ENCODE measurements at places on chromosomes 4 and X. TPM values are rescaled to one million over a fixed set of nuclear protein-coding genes. Genes with fewer than 3 reads are reported as not detected.

The KLHL5 gene
- total RNA-seq = 16.8 TPM

DNA sequence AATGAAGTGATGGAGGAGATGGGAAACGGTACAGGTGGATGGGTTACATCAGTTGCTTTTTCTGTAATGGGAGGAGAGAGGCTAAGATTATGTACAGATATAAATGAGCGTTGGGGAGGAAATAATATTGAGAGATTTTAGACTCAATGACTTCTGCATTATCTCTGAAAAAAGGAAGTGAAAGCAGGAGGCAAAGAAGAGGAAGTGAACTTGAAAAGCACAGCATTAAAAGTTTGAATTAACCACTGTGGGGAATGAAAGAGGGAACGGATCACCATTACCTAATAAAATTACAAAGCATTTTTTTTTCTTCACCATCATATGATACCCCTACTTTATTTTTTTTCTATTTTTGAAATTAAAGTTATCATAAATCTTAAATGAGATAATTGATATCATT, 1025.5 kb downstream of the RPA4 start:
- no peaks in the 10 kb centered on the region for H3K27me3 ChIP-seq
- peaks cover 6% of the 10 kb centered on the region for H3K36me3 ChIP-seq
- no peak for DNase-seq
- no peak overlapping the region for H3K27ac ChIP-seq
- no peak overlapping the region for H3K4me3 ChIP-seq
- no peaks in the 10 kb centered on the region for H3K4me1 ChIP-seq

DNA sequence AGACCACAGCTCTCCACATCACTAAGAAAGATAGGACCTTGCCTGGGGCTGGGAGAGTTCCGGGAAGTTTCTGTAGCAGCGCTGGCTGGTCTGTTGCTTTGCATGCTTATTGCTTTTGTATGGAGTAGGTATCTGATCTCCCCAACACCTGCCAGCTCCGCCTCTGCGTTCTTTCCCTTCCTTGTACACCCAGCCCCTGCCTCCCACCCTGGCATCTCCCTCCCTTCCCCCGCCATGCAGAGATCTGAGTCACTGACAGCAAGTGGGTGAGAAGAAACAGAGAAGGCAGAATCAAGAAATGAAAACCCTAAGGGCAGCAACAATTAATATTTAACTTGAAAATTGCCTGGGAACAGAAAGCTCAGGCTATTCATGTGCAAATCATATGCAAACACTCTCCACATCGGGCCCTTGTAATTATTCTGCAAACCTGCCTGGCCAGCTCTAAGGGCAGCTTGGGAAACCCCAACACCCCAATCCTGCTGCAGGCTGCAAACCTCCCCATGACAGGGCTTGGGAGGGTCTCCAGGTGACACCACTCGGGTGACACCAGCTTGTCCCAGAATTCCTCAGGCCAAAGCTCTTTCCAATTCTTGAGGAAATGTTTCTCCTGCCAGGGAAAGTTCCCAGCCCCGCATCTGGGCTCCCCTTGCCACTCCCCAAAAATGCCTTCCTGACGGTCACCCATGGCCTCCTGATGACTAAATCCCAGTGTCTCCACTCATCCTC, 257.2 kb downstream of the FBXW7 start:
- H3K27me3 ChIP-seq = no peaks in the 10 kb centered on the region
- peak; percentile 56 for DNase-seq
- no peak overlapping the region for H3K27ac ChIP-seq
- peaks cover 7% of the 10 kb centered on the region for H3K4me1 ChIP-seq
- H3K4me3 ChIP-seq = peak overlapping the region; percentile 37
- H3K36me3 ChIP-seq = no peaks in the 10 kb centered on the region

- DNase-seq = no peak
- no peaks in the 10 kb centered on the region for H3K4me1 ChIP-seq
- H3K27ac ChIP-seq = no peak overlapping the region
- H3K4me3 ChIP-seq = no peak overlapping the region
- H3K36me3 ChIP-seq = no peaks in the 10 kb centered on the region
- no peaks in the 10 kb centered on the region for H3K27me3 ChIP-seq
Measured at GRCh38 chr4:74529284-74530041, 84.5 kb downstream of the AREG start.

The RBM41 gene
- total RNA-seq = 19.4 TPM

GRCh38 chr4:156971676-156972378, at the start of gene PDGFC:
TSS of gene PDGFC (minus strand) at chr4:156971799. CDS start at chr4:156970903, 896 bp downstream.
- H3K4me3 ChIP-seq = peak within 1 kb of the TSS; percentile 74
- H3K27me3 ChIP-seq = peaks cover 2% of the 10 kb centered on the region
- peak; percentile 85 for DNase-seq
- no peak within 1 kb of the TSS for H3K27ac ChIP-seq
- H3K36me3 ChIP-seq = no peaks in the 10 kb centered on the region

DNA sequence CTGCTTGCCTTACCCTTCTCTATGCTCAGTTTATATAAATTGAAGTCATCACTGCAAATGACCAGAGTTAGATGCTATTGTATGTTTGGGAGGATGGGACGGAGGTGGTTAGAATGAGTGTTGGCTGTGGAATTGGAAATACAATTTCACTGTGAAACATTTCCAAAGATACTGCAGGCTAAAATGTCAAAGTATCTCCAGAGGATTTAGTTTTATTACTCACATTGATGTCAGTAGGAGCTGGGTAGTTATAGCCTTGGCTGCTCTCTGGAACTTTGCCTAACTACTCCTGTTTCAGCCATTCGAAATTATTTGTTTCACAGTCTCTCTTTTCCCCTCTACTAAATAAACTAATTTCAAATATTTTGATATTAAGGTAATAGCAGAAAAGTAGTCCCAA, 92.6 kb upstream of the PPP3CA start:
- DNase-seq = no peak
- no peaks in the 10 kb centered on the region for H3K27me3 ChIP-seq
- no peak overlapping the region for H3K4me3 ChIP-seq
- no peaks in the 10 kb centered on the region for H3K4me1 ChIP-seq

GRCh38 chr4:58368221-58368620, 1258.0 kb upstream of the IGFBP7 start:
- DNase-seq = no peak
- no peaks in the 10 kb centered on the region for H3K36me3 ChIP-seq
- no peak overlapping the region for H3K27ac ChIP-seq
- no peaks in the 10 kb centered on the region for H3K27me3 ChIP-seq
- no peak overlapping the region for H3K4me3 ChIP-seq

The GAGE2A gene
- not detected for total RNA-seq

The NWD2 gene
- not detected for total RNA-seq

The LONRF3 gene
- total RNA-seq = 0.33 TPM

GRCh38 chr4:147788791-147789190, 56.9 kb downstream of the ARHGAP10 start:
- H3K4me1 ChIP-seq = no peaks in the 10 kb centered on the region
- DNase-seq = no peak
- H3K36me3 ChIP-seq = no peaks in the 10 kb centered on the region
- H3K4me3 ChIP-seq = no peak overlapping the region

DNA sequence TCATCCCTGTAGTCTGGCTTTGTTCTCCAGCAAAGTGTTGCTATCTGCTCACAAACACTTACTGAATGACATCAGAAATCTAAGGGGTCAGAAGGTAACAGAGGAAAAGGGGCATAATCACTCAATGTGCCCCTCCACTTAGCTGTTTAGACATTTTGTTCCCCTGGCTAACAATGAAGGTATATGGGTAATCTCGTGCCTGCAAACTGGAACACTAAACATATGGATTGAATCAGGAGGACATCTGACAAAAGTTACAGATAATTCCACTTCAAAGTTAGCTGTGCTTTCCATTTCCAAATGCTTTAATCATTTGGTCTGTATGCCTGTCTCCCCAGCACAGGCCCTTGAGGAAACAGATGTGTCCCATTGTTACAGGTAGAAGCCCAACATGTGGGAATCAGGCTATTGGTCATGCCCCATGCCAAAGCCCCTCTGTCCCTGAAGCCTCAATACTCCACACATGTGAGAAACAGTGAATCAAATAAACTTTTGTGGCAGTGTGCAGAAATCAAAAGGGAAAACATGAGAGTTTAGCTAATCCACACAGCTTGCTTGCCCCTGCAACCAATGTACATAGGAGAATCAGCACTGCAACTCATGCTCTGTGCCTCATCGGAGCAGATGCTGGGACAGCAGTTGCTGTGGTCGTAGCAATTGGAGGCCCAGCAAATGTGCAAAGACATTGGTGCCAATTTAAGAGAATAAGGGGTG, 111.7 kb downstream of the RNF150 start:
- H3K27ac ChIP-seq = no peak overlapping the region
- no peak for DNase-seq
- no peaks in the 10 kb centered on the region for H3K27me3 ChIP-seq

DNA sequence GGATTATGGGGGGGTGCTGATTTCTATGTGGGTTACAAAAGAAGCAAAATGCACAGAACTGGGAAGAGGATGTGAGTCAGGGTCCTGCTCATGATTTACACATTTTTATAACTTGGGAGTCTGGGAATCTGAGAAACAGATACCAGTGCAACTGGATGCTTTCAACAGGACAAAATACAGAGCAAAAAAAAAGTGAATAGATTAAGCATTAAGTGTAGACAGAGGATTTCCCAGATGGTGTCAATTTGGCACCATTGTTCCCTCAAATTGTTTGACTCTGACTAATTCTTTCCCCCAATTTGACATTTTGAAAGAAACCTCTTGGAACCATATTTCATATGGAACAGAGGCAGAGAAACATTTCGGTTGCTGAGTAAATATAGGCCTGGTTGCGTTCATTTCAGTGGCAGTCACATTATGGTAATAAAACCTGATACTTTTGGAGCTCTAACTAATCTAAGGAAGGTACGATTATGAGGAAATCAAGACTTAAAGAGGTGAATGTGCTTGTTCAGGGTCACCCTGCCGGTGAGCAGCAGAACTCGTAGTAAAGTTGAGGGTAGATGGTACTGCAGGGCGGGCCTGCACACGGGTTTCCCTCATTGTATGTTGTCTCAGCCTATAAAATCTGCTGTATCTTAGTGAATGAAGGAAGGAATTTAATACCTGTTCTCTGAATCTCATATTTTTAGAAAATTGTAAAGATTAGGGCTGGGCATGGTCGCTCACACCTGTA, 18.7 kb upstream of the CDKL5 start:
- no peaks in the 10 kb centered on the region for H3K27me3 ChIP-seq
- H3K27ac ChIP-seq = no peak overlapping the region
- H3K4me1 ChIP-seq = no peaks in the 10 kb centered on the region
- peaks cover 3% of the 10 kb centered on the region for H3K36me3 ChIP-seq

DNA sequence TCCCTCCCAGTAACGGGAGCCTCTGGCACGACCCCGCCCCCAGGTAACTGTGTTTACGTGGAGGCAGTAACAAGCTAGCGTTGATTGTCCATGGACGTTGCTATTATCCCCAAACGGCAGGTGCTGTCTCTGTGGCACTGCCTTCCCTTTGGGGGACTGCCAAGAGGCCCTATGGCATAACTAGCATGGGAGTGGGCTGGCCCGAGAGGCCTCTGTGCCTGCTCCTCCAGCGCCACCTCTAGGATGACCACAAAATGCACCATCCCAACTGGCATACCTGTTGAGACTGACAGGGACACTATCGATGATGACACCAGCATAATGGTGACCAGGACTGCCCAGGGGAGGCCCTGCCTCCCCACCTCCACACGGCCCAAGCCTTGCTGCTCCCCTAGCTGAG, 1.5 kb downstream of the SRPK3 start:
- H3K4me3 ChIP-seq = no peak overlapping the region
- peaks cover 13% of the 10 kb centered on the region for H3K36me3 ChIP-seq
- H3K4me1 ChIP-seq = no peaks in the 10 kb centered on the region
- no peaks in the 10 kb centered on the region for H3K27me3 ChIP-seq
- no peak overlapping the region for H3K27ac ChIP-seq
- peak; percentile 56 for DNase-seq

The HEPH gene
- total RNA-seq = 55.7 TPM

DNA sequence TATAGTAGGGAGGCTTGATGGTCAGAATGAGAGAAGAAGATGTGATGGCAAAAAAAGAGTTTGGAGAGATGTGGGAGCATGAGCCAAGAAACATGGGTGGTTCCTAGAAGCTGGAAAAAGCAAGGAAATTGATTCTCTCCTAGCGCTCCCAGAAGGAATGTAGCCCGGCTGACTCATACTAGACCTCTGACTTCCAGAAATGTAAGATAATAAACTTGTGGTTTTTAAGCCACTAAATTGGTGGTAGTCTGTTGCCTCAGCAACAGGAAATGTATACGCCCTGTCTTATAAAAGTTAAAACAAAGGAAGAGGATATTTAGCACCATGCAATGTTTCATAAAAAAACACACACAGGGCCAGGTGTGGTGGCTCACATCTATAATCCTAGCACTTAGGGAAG, 182.7 kb upstream of the PCDH7 start:
- DNase-seq = no peak
- no peak overlapping the region for H3K27ac ChIP-seq
- H3K27me3 ChIP-seq = no peaks in the 10 kb centered on the region

DNA sequence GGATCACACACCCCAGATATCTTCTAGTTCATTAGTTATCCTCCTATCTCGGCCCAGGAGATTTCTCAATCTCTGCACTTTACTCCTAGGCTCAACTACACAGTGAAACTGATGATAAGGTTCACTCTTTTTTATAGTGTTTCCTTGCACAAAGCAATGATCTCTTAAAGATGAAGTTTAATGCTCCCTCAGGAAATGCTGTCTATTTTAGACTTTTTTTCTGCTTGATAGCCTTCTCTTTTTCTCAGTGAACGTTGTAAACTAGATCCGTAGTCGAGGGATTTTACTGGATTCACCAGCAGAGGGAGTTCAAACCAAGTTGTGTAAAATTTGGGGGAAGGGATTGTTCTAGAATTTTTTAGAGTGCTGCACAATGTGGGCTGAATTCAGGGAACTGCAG, 269.6 kb downstream of the GBA3 start:
- H3K4me3 ChIP-seq = no peak overlapping the region
- H3K36me3 ChIP-seq = no peaks in the 10 kb centered on the region
- no peaks in the 10 kb centered on the region for H3K4me1 ChIP-seq
- DNase-seq = no peak

The CLGN gene
- total RNA-seq = 3.2 TPM

The F9 gene
- not detected for total RNA-seq

- no peak for DNase-seq
- H3K4me1 ChIP-seq = no peaks in the 10 kb centered on the region
- no peak overlapping the region for H3K27ac ChIP-seq
- no peaks in the 10 kb centered on the region for H3K27me3 ChIP-seq
- H3K36me3 ChIP-seq = no peaks in the 10 kb centered on the region
Measured at GRCh38 chrX:155962906-155963305, 34.6 kb upstream of the IL9R start.

DNA sequence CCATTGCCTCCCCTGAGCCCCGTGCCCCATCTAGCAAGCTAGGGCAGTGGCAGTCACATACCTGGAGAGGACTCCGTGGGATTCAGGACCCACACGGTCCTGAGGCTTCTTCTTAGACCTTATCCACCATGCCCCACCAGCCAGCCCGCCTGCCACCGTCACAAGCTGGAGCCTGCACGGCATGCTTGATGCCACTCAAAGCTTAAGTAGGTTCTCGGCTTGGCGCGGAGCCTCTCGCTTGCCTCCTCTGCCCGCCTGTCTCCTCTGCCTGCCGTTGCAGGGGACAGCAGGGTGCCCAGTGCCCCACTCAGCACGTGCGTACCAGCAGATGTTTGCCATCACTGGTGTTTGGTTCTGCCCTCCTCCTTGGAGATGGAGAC, 14.1 kb downstream of the PSAPL1 start:
- H3K27me3 ChIP-seq = peaks cover 11% of the 10 kb centered on the region
- H3K27ac ChIP-seq = no peak overlapping the region
- H3K4me3 ChIP-seq = no peak overlapping the region
- no peaks in the 10 kb centered on the region for H3K36me3 ChIP-seq

GRCh38 chrX:47098338-47099094, 20.3 kb downstream of the RGN start:
- no peak overlapping the region for H3K4me3 ChIP-seq
- DNase-seq = no peak
- no peaks in the 10 kb centered on the region for H3K27me3 ChIP-seq

- H3K27me3 ChIP-seq = no peaks in the 10 kb centered on the region
- no peak overlapping the region for H3K27ac ChIP-seq
- H3K36me3 ChIP-seq = peaks cover 12% of the 10 kb centered on the region
- peaks cover 3% of the 10 kb centered on the region for H3K4me1 ChIP-seq
- H3K4me3 ChIP-seq = no peak overlapping the region
- DNase-seq = no peak
Measured at GRCh38 chr4:38872620-38873019, 5.0 kb downstream of the FAM114A1 start.

All from H9 (cell line).